Suprapubic skin (tissue), 4 donors: ENCODE measurements at places on chromosomes 1 and 21. TPM values are rescaled to one million over a fixed set of nuclear protein-coding genes. Genes with fewer than 3 reads are reported as not detected.

DNA sequence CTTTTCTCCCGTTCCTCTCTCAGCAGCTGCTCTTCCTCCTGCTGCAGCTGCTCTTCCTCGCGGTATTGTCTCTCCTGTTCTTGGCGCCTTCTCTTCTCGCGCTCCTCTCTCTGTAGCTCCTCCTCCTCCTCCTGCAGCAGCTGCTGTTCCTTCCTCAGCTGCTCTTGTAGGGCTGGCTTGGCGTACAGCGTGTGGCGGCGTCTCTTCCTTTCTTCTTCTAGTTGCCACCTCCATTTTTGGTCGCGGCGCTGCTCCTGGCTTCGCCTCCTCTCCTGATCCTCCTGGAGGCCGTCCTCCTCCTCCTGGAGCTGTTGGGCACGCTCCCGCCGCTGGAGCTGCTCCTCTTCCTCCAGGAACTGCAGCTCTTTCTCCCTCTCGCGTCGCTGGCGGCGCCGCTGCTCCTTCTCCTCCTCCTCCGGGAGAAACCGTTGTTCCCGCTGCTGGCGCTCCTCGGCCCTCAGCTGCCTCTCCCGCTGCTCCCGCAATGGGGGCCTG is 4.8 kb downstream of the TCHH start:
- H3K27me3 ChIP-seq, result peaks cover 95% of the 10 kb centered on the region
- no peak for DNase-seq
- no peak overlapping the region for H3K27ac ChIP-seq
- H3K4me3 ChIP-seq, result peak overlapping the region; percentile 52
- H3K4me1 ChIP-seq, result peaks cover 47% of the 10 kb centered on the region

Gene CFAP298
- total RNA-seq, result 37.1 TPM

- H3K36me3 ChIP-seq, result no peaks in the 10 kb centered on the region
- peaks cover 14% of the 10 kb centered on the region for H3K4me1 ChIP-seq
- DNase-seq, result no peak
- H3K27ac ChIP-seq, result no peak overlapping the region
These were observed 321.5 kb upstream of the FAM78B start for GRCh38 chr1:166488327-166488726.

GRCh38 chr1:114080511-114081436 is 72.9 kb downstream of the SYT6 start:
- no peaks in the 10 kb centered on the region for H3K36me3 ChIP-seq
- DNase-seq, result no peak
- no peaks in the 10 kb centered on the region for H3K27me3 ChIP-seq
- no peak overlapping the region for H3K4me3 ChIP-seq
- H3K27ac ChIP-seq, result no peak overlapping the region

Gene HSPA6
- total RNA-seq, result 4.5 TPM

Gene NTNG1
- total RNA-seq, result 6.5 TPM

Gene LMNA
- total RNA-seq, result 651 TPM

GRCh38 chr1:154295408-154296235 is 23.2 kb downstream of the HAX1 start:
- no peak overlapping the region for H3K4me3 ChIP-seq
- no peaks in the 10 kb centered on the region for H3K27me3 ChIP-seq
- no peaks in the 10 kb centered on the region for H3K4me1 ChIP-seq
- no peaks in the 10 kb centered on the region for H3K36me3 ChIP-seq
- no peak for DNase-seq
- no peak overlapping the region for H3K27ac ChIP-seq

DNA sequence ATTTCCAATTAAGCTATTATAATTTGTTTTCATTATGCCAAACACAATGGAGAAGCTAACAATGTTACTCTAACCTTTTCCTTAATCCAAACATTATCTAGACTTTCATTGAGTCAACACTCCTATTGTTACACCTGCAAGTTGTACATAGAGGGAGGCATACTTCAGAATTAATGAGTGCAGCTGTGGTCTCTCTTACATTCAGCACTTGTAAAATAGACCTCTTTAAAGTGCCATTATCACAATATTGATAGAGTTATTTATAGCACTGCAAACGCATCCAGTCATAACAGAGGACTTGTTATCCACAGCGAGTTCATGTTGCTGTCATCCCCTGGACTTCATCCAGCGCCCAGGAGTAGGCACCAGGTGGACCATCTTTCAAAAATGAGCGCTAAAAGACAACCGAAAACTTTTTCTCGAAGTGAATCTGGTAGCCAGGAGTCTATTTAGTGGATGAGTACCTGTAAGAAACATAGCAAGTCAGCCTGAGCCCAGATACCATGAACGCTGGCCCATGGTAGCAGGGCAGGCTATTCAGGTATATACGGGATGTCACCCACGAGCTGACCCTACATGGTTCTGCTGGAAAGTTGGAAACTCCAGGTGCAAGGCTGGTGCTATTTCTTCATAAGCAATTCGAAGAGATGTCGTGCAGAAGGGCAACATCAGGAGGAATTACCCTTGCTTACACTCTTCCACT is 70.6 kb upstream of the NFIA start:
- no peaks in the 10 kb centered on the region for H3K4me1 ChIP-seq
- no peak for DNase-seq
- H3K36me3 ChIP-seq, result no peaks in the 10 kb centered on the region
- H3K4me3 ChIP-seq, result no peak overlapping the region
- H3K27ac ChIP-seq, result no peak overlapping the region
- no peaks in the 10 kb centered on the region for H3K27me3 ChIP-seq

DNA sequence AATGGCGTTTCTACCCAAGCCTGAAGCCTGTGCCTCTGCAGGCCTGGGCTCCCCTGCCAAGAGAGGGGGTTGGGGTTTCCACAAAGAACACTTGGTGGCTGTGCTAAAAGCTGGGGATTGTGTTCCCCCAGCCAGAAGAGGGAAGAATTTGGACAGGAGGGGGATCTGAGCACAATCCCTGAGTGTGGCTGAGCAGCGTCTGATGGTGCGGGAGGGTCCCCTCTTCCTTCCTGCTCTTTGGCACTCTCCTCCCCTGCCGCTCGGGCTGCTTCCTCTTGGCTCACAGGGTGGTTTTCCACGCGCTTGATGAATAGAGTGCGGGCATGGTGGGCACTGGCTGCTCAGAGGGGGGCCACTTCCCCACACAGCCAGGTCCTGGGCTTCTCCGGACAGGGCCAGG is 3.7 kb downstream of the GPR37L1 start:
- H3K27me3 ChIP-seq, result no peaks in the 10 kb centered on the region
- H3K4me3 ChIP-seq, result no peak overlapping the region
- peaks cover 22% of the 10 kb centered on the region for H3K4me1 ChIP-seq
- H3K36me3 ChIP-seq, result no peaks in the 10 kb centered on the region

DNA sequence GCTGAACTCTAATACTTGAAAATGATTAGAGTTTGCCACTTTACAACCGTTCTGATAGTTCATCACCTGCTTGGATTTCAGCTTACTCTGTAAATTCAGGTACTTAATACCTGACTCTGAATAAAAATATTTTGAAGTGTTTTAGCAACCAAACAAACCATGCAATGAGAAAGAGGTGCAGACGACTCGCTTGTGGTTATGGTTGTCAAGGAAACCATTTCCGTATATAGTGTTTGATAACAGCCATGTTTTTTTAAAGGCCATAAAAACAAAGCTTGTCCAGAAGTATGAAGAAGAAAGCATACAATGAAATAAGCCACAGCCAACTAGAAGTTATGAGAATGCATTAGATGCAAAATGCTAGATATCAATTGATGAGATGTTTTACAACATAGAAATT is 167.2 kb upstream of the HMCN1 start:
- no peak overlapping the region for H3K27ac ChIP-seq
- H3K4me3 ChIP-seq, result no peak overlapping the region
- H3K27me3 ChIP-seq, result no peaks in the 10 kb centered on the region
- DNase-seq, result no peak
- peaks cover 7% of the 10 kb centered on the region for H3K4me1 ChIP-seq
- no peaks in the 10 kb centered on the region for H3K36me3 ChIP-seq

GRCh38 chr1:53345996-53346813 is 18.3 kb upstream of the LRP8 start:
- H3K36me3 ChIP-seq, result no peaks in the 10 kb centered on the region
- peak; percentile 29 for DNase-seq
- H3K27ac ChIP-seq, result no peak overlapping the region
- H3K27me3 ChIP-seq, result no peaks in the 10 kb centered on the region
- H3K4me3 ChIP-seq, result no peak overlapping the region

- no peaks in the 10 kb centered on the region for H3K27me3 ChIP-seq
- H3K4me1 ChIP-seq, result peaks cover 6% of the 10 kb centered on the region
- H3K4me3 ChIP-seq, result no peak overlapping the region
- no peak overlapping the region for H3K27ac ChIP-seq
- DNase-seq, result no peak
- H3K36me3 ChIP-seq, result no peaks in the 10 kb centered on the region
These were observed 12.7 kb downstream of the INSL5 start for GRCh38 chr1:66788231-66788939.

DNA sequence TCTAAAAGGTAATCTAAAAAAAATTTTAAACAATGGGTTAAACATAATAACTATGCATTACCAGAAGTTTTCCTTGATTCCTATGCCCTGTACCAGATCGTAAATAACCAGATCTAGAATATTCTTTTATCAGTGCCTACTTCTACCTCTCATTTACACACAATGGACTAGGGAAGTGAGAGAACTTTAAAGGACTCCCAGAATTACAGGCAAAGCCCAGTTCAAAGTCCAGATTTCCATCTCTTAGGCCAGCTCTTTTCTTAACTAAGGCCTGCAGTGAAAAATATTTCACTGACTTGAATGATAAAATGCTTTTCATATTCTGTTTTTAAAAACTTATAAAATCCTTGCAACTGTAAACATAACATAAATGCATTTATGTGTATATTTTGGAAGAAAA is 32.6 kb downstream of the ESRRG start:
- H3K36me3 ChIP-seq, result no peaks in the 10 kb centered on the region
- no peak for DNase-seq
- no peak overlapping the region for H3K4me3 ChIP-seq
- no peak overlapping the region for H3K27ac ChIP-seq

GRCh38 chr1:162966613-162967012 is 102.5 kb upstream of the RGS4 start:
- H3K36me3 ChIP-seq, result no peaks in the 10 kb centered on the region
- H3K27ac ChIP-seq, result no peak overlapping the region
- no peaks in the 10 kb centered on the region for H3K4me1 ChIP-seq
- H3K27me3 ChIP-seq, result no peaks in the 10 kb centered on the region
- DNase-seq, result no peak

DNA sequence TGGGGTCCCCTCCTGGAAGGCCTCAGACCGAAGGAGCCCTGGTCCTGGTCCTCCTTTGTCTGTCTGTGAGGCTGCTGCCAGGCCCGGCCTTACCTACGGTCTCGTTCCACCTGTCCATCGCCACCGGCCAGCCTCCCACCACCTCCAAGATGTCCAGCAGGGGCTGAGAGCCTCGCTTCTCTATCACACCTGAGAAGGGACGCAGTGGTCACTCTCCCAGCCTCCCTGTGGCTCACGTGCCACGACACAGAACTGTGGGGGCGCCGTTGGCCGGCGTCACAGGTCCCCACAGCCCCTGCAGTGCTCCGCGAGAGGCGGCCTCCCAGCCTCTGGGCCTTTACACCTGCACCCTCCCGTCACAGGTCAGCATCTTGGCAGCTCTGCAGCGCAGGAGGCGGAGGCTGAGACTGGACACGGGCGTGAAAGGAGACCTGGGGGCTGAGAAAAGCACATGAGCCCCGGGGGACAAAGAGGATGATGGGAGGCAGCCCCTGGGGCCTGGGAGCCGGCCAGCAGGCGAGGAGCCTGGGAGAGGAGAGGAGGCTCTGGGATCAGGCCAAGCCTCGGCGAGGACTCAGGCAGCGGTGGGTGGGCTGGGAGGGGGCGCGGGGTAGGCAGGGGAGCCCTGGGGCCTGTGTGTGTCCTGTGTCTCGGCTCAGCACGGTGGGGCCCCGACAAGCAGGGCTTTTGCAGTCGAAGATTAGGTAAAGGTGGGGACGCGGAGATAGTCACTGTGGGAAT is 20.5 kb downstream of the PRXL2B start:
- H3K36me3 ChIP-seq, result no peaks in the 10 kb centered on the region
- H3K4me1 ChIP-seq, result peaks cover 9% of the 10 kb centered on the region
- no peak overlapping the region for H3K4me3 ChIP-seq
- DNase-seq, result peak; percentile 61

GRCh38 chr1:162561616-162562469 is at the start of gene UAP1:
Gene UAP1, plus strand, starts transcription at chr1:162561722. Its CDS starts 4,347 bp downstream, at chr1:162566069.
- peak within 1 kb of the TSS; percentile 96 for H3K27ac ChIP-seq
- no peaks in the 10 kb centered on the region for H3K36me3 ChIP-seq
- peaks cover 28% of the 10 kb centered on the region for H3K4me1 ChIP-seq
- no peaks in the 10 kb centered on the region for H3K27me3 ChIP-seq
- H3K4me3 ChIP-seq, result peak within 1 kb of the TSS; percentile 77

DNA sequence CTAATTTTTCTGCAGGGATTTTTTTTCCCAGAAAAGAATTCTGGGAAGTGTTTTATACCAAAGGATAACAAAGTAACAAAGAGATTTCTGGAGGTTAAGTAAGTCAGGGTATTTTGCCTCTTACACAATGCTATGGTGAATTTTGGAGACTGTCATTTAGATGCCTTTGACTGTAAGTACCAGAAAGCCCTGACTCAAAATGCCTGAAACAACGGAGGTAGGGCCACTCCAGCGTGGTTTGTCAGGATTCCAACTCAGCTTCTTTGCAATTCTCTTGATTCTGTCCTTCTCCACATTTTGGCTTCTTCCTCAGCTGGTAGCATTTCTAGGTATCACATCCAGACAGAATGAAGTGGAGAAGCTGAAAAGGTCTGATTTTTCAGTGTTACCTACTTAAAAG is 106.5 kb downstream of the UCHL5 start:
- H3K27me3 ChIP-seq, result no peaks in the 10 kb centered on the region
- no peak overlapping the region for H3K4me3 ChIP-seq
- no peak for DNase-seq
- no peak overlapping the region for H3K27ac ChIP-seq
- H3K36me3 ChIP-seq, result no peaks in the 10 kb centered on the region
- H3K4me1 ChIP-seq, result no peaks in the 10 kb centered on the region

DNA sequence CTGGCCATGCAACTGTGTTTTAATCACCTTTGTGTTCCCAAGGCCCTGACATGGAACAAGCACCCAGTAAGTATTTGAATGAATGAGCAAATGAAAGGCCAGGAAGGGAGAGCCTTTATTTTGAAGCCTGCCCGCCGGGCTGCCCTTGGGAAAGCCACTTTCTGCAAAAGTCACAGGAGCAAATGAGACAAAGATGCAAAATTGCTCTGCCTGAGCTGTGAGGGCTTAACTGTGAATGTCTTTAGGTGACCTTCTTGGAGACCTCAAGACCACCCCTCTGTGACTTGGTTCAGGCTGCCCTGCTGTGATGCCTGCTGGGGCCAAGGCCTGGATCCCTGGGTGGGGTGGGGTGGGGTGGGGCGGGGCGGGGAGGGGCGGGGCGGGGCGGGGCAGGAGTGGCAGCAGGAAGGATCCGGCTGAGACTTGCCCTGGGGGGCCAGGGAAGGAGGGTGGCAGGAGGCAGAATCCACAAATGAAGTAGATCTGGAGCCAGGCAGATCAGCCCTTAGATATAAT is 54.0 kb downstream of the RUNX3 start:
- H3K27me3 ChIP-seq, result peaks cover 3% of the 10 kb centered on the region
- DNase-seq, result peak; percentile 49
- no peak overlapping the region for H3K27ac ChIP-seq
- no peaks in the 10 kb centered on the region for H3K36me3 ChIP-seq

Gene SPRR2E
- total RNA-seq, result 10.8 TPM

- no peak overlapping the region for H3K27ac ChIP-seq
- H3K4me1 ChIP-seq, result peaks cover 13% of the 10 kb centered on the region
These were observed 188.0 kb downstream of the RERE start for GRCh38 chr1:8629241-8630091.

DNA sequence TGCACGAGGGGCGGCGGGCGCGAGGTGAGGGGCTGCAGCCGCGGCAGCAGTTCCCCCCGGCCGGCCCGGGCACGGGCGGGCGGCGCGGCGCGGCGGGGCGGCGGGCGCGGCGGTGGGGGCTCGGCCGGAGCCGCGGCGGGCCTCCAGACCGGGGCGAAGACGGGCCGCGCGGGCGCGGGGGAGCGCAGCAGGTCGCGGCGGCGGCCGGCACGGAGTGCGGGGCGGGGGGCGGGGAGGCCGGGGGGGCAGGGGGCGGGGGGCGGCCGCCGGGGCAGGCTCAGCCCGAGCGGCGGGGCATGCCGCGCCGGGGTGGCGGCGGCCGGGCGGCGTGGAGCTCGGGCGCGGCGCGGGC is 311 bp downstream of the IRF2BP2 start:
- H3K27ac ChIP-seq, result peak overlapping the region; percentile 99
- H3K4me1 ChIP-seq, result peaks cover 48% of the 10 kb centered on the region
- H3K36me3 ChIP-seq, result peaks cover 18% of the 10 kb centered on the region
- H3K27me3 ChIP-seq, result no peaks in the 10 kb centered on the region
